ENCODE measurements at places on chromosomes 13 and 19.

- DNase-seq, result peak; percentile 94
Observed at GRCh38 chr13:60396783-60397703, at the start of gene TDRD3. Gene TDRD3, plus strand, starts transcription at chr13:60397220. Its CDS starts 145 bp downstream, at chr13:60397365.

- no peak for DNase-seq
Observed at GRCh38 chr13:44068737-44069136, 189.0 kb downstream of the LACC1 start.

DNA sequence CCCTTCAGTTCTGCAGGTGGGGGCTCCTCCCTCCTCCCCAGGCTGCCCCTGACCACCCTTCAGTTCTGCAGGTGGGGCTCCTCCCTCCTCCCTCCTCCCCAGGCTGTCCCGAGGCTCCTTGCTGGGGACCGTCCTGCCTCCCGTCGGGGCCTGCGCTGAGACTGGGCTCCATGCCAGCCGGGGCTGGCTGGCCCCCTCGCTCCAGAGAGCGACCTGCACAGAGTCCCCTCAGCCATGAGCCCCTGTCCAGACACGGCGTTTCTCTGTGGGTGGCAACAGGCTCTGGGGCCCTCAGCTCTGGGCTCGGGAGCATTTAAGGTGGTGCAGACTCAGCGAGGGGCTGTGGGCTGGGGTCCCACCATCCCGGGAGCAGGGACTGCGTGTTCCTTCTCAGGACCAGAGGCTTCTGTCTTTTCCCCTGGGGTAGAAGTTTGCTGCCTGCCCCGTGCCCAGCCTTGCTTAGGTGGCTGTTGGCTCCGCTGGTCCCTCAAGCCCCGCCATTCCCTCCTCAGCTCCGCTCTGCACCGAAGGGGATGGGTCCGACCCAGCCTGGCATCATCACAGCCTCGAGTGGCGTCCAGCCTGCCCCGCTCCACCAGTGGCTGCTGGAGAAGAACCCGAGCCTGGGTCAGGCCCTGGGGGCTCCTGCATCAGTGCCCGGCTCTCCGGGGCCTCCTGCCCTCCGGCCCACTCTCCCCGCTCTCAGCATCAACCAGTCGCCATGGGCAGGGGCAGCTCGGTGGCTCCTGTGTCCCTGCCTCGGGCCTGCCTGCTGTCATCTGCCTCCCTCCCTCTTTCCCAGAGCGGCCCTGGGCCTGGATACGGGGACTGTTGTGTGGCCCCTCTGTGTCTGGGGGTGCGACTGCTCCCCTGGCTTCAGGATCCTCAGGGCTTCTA is 27.6 kb downstream of the CSNK1G2 start:
- no peak for DNase-seq

DNA sequence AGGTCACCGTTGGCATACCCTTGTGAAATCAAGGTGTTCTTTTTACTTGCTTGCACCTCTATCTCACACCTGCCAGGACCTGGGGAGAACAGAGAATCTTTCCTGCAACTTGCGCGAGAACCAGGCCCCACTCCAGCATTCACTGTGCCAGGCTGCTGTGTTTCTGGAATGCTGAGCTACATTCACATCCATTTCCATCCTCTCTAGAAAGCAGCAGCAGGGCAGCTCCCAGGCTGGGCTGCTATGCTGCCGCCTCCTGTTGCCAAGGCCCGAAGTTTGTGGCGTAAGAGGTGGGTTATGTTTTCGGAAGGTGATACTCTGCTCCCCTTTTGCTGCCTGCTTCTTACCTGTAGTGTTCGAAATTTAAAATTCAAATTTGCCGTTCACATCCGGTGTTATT is 464.1 kb downstream of the KLF5 start:
- DNase-seq, result peak; percentile 41

GRCh38 chr19:1254530-1255185 is 6.3 kb downstream of the MIDN start:
- no peak for DNase-seq

- DNase-seq, result no peak
Observed at GRCh38 chr19:46499692-46500091, 4.0 kb upstream of the PNMA8B start.

DNA sequence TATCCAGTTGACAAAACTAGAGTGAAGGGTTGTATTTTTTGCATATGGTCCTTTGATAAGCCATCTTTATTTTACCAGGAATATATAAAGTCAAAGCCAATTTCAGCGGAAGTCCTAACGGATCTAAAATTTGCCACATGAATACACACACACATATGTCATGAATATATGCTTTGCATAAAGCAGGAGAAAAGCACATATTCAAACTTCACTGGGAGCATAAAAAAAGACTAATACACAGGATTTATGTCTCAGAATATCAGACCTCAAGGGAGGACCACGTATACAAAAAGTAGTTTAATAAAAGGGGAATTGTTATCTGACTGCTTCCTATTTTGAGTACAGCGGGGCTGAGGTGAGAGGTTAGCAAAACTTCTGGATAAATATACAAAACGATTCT is 308.7 kb downstream of the PCDH9 start:
- no peak for DNase-seq

DNA sequence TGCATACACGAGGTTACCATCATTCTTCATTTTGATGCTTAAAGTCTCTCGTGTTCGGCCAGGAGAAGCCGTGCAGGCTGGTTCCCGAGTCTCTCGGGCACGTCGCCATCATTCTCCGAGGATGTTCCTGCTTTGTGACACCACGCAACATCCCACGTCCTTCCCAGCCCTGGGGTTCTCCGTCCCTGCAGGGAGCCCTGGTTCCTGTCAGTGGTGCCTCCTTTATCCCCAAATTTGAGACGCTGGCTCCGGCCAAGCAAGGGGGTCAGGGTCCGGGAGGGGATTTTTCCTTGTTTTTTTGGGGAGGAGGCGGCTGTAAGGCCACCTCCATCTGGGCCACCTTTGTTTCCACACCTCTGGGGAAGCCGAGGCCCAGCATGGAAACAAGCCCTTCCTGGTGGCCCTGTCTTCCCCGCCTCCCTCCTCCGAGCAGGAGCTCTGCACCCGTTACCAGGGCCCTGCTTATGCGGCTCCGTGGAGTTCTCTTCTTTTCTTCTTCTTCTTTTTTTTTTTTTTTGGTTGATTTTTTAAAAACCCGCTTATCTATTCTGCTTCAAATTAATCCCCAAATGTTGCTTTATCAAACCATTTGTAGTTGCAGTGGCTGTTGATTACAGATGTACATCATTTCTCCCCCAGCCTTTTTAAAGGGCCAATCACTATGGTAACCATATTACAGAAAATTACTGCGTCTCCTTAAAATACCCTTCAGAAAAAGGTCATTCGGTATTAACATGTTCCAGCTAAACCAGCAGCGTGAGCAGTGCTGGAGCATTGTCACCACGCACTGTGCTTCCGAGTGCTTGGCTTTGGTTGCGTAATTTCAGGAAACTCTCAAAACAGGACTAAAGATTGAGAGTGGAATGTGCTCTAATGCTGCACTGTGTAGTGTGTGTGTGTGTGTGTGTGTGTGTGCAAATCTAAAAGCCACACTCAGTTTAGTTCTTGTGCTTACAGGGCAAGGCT is 50.4 kb downstream of the TEX29 start:
- DNase-seq, result no peak

DNA sequence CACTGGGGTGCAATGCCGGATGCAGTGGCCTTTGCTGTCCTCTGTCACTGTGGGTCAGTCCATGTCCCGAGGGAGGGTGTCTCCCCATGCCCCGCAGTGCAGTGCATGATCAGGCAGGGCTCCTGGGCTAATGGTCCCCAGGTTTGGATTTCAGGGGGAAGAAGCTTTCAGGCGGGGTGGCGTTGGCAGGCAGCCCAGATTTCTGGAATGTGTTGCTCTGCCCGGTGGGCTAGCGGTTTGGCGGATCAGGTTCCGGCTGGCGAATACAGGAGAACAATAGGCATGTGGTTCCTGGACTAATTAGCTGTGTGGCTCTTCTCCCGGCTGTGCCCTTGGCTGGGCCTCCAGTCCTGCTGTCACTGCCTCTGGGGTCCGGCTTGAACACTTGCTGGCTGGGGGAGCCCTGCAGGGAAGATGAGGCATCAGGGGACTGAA is 141.3 kb downstream of the FGF9 start:
- DNase-seq, result no peak

DNA sequence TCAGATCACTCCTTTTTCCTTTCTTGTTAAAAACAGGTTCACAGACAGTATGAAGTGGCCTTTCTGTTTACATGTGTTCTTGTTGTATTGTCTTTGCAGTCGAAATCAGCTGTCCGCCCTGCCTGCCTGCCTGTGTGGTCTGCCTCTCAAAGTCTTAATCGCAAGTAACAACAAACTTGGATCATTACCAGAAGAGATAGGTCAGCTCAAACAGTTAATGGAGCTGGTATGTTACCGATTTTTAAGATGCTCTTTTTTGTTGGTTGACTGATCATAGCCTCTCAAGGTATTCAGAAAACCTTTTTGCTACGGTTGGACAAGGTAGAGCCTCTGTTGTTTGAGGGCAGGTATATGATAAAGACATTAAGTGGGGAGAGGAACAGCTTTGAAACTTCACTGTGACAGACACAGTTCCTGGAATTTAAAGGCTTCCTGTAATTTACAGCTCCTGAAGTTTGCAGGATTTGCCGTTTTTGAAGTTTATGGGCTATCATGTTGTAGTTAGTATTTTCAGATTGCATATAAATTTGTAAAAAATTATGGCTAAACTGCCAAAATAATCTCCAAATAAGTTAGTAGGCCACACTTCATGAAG is 116.1 kb downstream of the LRCH1 start:
- DNase-seq, result no peak

DNA sequence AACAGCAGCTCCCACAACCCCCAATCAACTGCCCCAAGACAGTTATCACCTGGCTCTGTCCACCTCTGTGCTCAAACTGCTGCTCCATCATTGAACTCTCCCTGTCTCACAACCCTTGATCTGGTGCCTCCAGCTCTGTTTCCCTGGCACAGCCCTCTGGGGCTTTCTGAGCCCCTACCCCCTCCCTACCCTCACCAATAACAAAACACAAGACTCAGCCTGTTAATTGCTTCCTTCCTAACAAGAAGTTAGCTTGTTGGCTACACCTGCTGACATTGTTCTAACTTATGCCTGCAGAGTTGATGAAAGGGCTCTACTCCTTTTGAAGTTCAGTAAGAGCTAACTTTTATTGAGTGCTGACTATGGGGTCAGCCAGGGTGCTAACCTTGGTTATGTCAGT is 99.4 kb upstream of the FNDC3A start:
- no peak for DNase-seq

DNA sequence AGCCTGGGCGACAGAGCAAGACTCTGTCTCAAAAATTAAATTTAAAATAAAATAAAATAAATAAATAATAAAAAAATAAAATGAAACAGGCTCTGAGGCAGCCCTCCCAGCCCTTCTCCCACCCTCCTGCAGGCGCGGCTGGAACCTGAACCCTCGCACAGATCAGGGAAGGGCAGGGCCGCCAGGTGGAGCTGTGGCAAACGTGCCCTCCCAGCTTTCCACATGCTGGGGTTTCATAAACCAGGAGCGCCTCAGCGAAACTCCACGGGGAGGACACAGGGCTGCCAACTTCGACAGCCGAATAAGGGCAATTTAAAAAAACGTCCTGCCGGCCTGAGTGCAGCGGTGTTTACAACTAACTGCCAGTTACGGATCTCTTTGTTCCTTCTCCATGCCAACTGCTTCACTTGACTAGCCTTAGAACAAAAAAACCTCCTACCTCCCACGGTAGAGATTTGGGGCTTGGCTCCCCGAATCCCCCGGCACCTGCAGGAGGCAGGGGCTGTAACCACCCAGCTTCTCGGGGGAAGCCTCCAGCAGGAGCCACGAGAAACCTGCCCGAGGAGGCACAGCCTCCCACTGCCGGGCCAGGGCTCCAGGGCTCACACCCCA is 15.9 kb downstream of the ZNF787 start:
- DNase-seq, result no peak

All from NCI-H187 (cell line).